ENCODE measurements at places on chromosomes 2 and 18. TPM values are rescaled to one million over a fixed set of nuclear protein-coding genes. Genes with fewer than 3 reads are reported as not detected.

MAPRE2 gene
- total RNA-seq: 11.6 TPM

GNLY gene
- total RNA-seq: not detected

DNA sequence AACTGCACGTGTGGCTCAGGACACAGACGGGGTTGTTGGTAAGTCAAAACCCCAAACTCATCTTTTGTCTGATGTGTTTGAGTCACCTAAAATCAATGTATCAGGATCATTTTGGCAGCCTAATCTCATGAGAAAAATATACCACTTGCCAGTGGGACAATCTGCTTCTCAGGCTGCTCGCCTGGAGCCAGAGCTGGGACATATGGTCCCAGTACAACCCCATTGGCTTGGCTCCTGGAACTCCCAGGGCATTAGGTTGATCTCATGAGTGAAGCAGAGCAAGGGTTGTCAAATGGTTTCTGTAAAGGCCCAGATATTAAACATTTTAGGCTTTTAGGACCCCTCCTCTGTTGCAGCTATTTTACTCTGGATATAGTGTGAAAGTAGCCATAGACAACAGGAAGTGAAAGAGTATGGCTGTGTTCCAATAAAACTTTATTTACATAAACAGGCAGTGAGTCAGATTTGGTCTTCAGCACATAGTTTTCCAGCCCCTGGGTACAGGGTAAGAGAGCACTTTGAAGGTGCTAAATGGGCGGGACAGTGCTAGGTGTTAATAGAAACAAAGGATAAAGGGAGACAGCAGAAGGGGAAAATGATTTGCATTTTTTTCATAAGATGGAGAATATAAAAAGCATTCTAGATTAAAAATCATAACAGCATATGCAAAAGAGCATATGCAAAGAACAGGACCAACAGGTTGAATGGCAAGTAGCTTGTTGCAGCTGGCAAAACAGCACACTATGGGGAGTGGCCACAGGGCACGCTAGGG is 290.8 kb downstream of the KCNS3 start:
- DNase-seq: no peak

GAL3ST2 gene
- total RNA-seq: not detected

CENPA gene
- total RNA-seq: 2.4 TPM

- DNase-seq: no peak
These were observed 33.7 kb downstream of the KLF7 start for GRCh38 chr2:207132019-207132418.

DNA sequence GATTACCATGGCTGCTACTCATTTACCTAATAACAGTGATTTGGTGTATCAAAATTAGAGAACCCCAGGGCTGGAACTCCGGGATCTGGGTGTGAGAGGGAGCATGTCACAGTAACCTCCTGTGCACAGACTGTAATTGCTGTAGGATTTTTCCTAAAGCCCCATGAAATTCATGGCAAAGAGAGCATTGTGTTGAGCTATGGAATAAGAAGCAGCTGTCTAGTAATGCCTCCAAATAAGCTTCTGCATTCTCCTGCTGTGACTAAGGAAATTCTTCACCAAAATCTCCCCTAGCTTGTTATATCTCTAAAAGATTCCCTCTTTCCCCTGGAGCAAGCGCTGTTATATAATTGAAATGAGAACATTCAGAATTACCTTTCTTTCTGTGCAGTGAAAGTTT is 158.1 kb upstream of the SPATS2L start:
- no peak for DNase-seq
